ENCODE measurements at places on chromosomes 7 and 10.

GRCh38 chr7:84548366-84549365, 354.1 kb upstream of the SEMA3A start:
- DNase-seq: no peak

- no peak for DNase-seq
These were observed 48.4 kb downstream of the HGF start for GRCh38 chr7:81721437-81721836.

- DNase-seq: no peak
These were observed 243.0 kb downstream of the SNX13 start for GRCh38 chr7:17697128-17697881.

DNA sequence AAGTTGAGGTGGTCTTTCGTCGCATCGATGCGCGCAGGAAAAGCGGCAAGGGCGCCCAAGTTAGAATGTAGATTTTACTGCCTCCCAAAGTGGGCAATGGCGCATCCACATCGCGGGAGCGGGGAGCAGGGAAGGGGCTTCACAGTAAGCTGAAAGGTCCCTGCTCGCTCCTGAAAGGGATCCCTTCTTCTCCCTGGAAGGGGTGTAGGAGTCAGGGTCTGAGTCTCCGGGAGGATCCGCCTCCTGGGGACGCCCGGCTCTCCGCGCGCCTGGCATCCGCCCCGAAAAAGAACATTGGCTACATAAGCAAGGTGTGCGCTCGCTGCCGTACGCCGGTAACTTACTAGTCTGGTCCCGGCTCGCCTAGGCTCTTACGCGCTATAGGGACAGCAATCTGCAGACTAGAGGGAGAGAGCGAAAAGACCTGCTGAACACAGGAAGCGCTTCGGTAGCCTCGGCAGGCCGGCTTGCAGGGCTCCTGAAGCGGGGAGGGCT, 804 bp downstream of the UNC5B start:
- no peak for DNase-seq

DNA sequence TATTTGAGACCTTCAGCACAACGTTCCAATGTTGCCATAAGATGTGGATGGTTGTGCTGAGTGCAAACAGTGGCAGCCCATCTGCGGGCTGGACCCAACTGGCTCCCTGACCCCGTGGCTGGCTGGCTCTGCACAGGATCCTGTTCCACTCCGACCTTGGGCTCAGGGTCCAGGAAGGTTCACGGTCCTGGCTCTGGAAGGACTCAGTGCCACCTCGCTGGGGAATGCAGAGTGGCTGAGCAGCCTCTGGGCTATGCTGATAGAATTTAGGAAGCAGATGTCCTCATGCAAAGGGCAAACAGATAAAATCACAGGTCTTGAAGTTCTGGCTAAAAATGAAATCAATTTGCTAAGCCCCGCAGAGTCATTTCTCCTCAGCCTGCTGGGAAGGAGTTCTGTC, 171.6 kb downstream of the PIP4K2A start:
- no peak for DNase-seq

- no peak for DNase-seq
These were observed 29.3 kb upstream of the CCL24 start for GRCh38 chr7:75842836-75843446.

GRCh38 chr10:120098232-120098930, 205.9 kb downstream of the SEC23IP start:
- DNase-seq: no peak

GRCh38 chr10:116774728-116775151, 32.4 kb upstream of the HSPA12A start:
- DNase-seq: no peak

DNA sequence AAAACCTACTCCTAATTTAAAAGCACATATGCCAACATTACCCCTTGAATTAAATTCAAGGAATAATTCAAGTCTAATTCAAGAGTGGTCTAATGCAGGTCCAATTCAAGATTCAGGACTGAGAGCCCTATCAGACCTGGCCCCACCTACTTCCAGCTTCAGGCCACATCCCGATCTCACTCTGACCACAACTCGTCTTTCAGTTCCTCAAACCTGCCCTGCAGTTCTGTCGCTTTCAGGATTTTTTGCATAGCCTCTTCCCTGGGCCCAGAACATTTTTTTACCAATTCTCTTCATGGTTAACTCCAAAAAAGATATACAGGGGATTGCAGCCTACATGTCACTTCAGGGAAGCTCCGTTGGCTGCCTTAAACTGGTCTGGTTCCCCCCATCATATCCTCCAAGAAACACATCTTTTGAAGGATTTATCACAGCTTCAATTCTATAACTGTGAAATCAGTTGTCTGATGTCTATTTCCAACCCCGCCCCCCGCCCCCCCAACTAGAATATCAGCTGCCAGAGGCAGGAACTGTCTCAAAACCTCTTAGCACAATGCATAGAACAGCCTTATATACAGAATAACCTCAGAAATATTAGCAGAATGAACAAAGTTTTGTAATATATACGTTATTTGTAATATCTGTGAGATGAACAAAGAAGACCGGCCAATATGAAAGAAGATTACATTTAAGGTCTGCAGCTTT, 20.8 kb downstream of the CCDC6 start:
- no peak for DNase-seq

GRCh38 chr10:62457196-62457595, 83.0 kb downstream of the ZNF365 start:
- DNase-seq: no peak

DNA sequence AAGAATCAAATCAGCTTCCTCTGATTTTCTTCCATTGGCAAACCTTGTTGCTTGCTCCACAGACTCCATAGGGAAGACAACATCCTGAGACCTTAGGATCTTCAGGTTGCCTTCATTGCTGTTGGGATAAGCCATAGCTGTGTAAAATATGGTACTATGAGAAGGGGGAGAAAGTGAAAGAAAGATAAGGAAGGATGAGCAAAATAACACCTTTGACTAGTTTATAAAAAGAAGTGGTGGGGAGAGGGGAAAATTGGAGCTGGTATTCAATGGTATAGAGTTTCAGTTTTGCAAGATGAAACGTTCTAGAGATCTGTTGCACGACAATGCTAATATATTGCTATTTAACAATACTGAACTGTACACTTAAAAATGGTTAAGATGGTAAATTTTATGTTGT, 180.4 kb upstream of the PHYHIPL start:
- no peak for DNase-seq

- DNase-seq: no peak
These were observed 1.6 kb upstream of the PILRA start for GRCh38 chr7:100371561-100372171.

DNA sequence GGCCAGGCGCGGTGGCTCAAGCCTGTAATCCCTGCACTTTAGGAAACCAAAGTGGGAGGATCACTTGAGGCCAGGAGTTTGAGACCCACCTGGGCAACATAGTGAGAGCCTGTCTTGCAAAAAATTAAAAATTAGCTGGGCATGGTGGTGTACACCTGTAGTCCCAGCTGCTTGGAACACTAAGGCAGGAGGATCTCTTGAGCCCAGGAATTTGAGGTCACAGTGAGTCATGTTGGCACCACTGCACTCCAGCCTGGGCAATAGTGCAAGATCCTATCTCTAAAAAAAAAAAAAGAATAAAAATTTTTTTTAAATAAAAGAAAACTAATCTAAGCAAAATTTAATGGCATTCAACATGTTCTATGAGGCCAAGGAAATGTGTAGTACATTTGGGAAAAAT, 44.9 kb upstream of the UBN2 start:
- DNase-seq: no peak

DNA sequence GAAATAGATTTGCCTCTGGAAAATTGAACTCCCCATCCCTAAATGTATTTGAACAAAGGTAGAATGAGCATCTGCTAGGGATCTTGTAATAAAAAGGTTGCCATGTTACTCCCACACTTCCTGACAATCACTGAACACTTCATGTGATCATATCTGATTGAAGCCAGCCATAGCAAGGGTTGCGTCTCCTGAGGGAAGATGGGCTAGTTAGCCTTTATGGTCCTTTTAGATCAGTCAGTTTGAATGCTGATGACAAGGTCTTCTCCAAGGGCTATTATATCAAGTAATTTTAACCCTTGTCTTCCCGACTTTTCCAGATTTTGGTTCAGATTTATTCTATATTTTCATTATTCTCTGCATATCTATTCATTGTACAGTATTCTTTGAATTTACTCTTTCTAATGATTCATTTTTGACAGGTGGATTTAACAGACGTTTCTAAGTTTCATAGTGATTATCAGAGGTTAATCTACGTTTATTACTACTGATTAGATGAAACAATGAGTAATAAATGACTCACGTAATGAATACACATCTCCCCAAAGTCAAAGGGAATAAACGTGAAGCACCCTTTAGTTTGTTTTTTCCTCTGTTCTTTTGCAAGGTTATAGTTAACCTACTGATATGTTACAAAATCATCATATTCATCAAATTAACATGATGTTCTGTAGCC, 28.1 kb downstream of the CSGALNACT2 start:
- no peak for DNase-seq

- no peak for DNase-seq
These were observed 94.3 kb downstream of the ZNF248 start for GRCh38 chr10:37763132-37763531.

DNA sequence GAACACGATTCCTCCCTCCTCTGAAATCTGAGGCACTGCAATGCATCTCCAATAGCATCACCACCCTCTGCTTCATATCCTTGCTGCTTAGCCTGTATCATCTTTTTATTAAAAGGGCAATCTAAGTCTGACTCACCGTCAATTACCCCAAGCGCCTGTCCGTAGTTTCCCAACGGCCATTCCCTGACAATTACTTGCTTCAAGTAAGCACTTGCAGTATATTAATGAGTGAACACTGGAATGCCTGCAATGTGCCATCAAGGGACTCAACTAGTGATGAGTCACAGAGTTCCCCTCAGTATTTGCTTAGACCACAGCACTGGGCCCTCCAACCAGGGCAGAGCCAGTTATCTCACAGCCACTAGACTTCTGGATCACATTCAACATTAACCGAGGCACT, 19.5 kb upstream of the PPP1R3C start:
- DNase-seq: no peak

GRCh38 chr7:112556633-112557032, 75.8 kb downstream of the LSMEM1 start:
- no peak for DNase-seq

- DNase-seq: no peak
These were observed 52.1 kb upstream of the PDZD8 start for GRCh38 chr10:117427356-117427755.

- no peak for DNase-seq
These were observed 199.5 kb downstream of the GFRA1 start for GRCh38 chr10:116073510-116073909.

GRCh38 chr7:27254625-27255024, 12.0 kb downstream of the EVX1 start:
- DNase-seq: no peak

DNA sequence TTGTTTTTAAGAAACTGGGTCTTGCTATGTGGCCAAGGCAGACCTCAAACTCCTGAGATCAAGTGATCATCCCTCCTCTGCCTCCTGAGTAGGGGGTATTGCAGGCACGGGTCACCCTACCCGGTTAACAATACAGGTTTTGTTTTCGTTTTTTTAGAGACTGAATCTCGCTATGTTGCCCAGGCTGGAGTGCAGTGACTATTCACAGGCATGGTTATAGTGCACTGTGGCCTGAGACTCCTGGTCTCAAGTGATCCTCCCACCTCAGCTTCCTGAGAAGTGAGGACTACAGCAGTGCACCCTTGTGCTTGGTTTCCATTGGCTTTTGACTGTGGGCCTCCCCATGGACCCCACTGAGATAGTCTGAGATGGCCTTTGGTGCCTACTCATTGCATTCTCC, 3.8 kb upstream of the TRIM24 start:
- no peak for DNase-seq

- DNase-seq: no peak
These were observed 6.3 kb downstream of the TMEM60 start for GRCh38 chr7:77791956-77792355.

DNA sequence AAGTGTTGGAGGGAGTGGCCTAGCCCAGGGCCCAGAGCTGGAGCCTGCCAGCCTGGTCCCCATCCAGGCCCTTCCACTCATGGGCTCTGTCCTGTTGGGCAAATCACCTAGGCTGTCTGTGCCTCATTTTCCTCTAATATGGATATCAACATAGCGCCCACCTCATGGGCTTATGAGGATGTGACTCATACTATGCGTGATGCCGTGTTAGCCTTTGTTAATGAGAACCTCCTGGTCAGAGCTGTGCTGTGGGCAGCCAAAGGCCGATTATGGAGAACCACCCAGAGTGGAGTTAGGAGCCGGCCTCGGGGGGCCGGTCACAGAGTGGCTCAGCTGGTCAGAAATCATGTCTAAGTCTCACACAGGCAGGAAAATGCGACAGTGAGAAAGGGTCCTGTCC, 306.4 kb downstream of the PAXIP1 start:
- DNase-seq: no peak

DNA sequence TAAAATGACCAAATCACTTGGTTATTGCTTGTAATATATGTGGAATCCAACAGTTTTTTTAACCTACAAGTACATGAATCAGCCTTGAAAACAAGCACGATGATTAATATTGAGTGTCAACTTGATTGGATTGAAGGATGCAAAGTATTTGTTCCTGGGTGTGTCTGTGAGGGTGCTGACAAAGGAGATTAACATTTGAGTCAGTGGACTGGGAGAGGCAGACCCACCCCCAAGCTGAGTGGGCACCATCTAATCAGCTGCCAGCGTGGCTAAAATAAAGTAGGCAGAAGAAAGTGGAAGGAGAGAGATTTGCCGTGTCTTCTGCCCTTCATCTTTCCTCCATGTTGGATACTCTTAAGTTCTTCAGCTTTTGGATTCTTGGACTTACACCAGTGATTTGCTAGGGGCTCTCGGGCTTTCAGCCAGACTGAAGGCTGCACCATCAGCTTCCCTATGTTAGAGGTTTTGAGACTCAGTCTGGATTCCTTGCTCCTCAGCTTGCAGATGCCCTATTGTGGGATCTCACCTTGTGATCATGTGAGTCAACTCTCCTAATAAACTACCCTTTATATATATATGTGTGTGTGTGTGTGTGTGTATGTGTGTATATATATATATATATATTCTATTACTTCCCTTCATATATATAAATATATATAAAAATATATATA, 118.4 kb upstream of the WDR11 start:
- no peak for DNase-seq

DNA sequence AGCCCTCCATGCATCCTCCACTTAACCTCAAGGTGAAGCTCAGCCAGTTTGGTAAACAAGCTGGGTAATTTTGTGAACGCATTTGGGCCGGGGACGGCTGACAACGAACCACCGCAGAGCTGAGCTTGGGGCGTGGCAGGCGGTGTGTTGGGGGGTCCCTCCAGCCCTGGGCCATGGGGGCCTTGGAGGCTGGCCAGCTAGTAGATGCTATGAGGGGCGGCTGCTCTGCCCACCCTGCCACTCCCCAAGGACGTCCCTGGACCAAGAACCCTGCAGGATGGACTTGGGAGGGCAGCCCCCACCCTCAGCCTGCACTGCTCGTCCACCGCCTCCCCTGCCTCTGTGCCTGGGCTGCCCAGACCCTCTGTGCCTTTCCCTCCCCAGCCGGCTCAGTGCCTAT, 12.0 kb upstream of the SCART1 start:
- no peak for DNase-seq

DNA sequence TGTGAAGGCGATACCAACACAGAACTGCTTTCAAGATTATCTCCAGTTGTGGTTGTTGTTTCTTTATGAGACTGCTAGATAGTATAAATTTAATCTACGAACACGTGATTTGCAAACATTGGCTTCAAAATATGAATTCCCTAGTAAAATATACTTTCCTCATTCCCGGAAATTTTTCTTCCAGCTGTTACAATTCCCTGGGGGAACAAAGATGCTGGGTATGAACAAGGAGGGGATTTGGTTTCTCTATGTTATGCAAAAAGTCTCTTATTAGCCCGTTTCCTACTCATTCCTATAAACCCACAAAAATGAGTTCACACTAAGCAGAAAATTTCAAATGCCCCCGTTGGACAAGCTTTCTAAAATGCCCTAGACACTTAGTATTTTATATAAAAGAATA, 928.3 kb downstream of the CNTNAP2 start:
- DNase-seq: no peak

Measured in hypothalamus (tissue), 51 donors.